ENCODE measurements at places on chromosomes 2 and 18. TPM values are rescaled to one million over a fixed set of nuclear protein-coding genes. Genes with fewer than 3 reads are reported as not detected.

DNA sequence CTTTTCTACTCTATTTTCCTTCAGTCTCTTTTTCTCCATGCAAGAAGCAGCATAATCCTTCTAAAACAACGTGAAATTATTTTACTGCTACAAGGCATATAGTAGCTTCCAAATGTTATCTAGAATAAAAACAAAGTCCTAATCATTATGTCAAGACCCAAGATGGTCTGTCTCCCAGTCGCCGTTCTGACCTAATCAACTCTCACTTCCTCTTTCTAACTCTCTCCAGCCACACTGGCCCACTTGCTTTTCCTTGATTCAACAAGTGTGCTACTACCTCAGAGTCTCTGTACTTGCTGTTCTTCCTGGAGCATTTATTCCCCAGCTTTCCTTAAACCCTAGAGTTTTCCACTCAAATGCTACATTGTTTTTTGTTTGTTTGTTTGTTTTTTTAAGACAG is 1491.2 kb downstream of the LRP1B start:
- no peak for DNase-seq

GRCh38 chr2:152448606-152449005 is 113.6 kb downstream of the FMNL2 start:
- DNase-seq = no peak

DNA sequence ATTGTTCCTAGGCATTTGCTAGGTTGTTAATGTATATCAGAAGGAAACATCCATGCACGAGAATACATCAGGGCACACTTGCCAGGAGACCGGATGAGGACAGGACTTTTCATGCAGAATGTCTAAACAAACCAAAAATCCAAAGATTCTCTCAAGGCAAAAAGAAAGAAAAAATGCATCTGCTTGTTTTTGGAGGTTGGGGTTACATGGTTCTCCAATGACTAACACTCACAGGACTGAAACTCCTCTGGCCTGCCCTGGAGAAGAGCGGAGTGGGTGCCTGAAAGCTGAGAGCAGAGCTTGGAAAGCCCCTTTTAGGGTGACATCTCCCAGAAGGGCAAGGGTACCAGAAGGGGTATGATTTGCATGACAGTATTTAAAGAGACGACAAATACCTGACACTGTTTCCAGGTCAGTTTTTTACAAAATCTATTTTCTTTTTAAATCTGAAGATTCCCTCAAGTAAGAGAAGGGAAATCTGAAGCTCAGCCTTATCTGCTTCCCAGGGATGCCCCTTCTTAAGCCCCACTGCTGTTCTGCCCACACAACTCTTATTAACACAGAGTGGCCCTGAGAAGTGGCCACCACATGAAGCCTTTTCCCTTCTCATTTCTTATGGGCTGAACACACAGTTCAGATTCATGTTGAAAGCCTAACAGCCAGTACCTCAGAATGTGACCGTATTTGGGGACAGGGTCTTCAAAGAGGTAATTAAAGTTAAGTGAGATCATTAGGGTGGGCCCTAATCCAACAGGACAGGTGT is 216.4 kb downstream of the STK39 start:
- DNase-seq = no peak

GRCh38 chr2:62793213-62793612 is 87.7 kb downstream of the EHBP1 start:
- DNase-seq = no peak

GRCh38 chr2:162769066-162769465 is 69.5 kb downstream of the KCNH7 start:
- no peak for DNase-seq

- no peak for DNase-seq
Observed at GRCh38 chr2:29317077-29317517, 201.9 kb downstream of the CLIP4 start.

DNA sequence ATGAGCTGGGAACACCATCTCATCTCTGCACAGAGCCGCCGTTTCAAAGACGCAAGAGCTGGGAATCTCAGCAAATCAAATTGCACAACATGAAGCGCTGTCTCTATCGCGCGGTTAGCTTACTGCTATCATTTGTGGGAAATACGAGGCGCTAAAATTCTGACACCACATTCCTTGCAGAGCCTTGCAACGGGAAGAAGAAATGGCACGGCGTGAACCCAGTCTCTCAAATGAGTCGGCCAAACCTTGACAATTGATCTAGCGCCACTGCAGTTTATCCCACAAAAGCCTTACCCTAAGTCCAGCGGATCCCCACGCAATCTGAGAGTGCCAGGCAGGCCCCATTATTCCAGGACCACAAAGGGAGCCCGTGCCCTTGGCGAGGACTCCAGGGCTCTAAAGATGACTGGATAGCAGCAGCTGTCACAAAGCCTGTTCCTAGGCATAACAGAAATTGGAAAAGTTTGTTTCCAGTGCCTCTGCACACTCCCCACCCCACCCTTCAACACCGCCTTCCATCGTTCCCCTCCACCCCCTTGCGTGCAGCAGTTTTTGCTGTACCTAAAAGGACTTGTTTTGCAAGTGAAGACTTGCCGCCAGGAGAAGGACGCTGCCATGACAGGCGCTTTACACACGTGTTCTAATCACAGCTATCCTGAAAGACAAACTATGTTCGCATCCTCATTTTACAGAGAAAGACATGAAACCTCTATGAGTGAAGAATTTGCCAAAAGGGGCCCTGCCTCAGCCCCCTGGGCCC is 252.4 kb downstream of the EIPR1 start:
- peak; percentile 55 for DNase-seq

DNA sequence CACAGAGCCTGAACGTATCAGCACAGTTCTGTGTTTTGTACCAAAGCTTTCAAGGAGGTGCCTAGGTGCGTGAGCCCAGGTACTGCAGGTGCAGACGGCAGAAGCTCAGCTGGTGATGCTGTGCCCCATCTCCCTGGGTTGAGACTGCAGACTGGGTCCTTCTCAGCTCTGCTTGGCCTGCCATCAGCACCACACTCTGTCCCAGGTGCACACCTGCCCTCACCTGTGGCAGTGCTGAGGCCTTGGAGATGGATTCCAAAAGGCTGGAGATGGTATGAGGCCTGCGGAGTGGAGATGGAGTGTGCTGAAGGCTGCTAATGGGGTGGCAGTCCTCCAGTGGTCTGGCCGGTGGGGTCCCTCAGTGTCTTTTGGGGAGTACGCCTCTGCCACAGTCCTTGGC is 9.3 kb downstream of the LDLRAD4 start:
- DNase-seq = no peak

Gene CNGA3
- total RNA-seq = 0.38 TPM

Gene CTIF
- 116 TPM for total RNA-seq

Gene LRRTM1
- total RNA-seq = not detected

Gene CXCR4
- 8.3 TPM for total RNA-seq

Gene C2orf72
- total RNA-seq = not detected

Gene EIF4E2
- 49.6 TPM for total RNA-seq

All from posterior vena cava (tissue), 2 donors.